HEK293T (cell line): ENCODE measurements at places on chromosomes 6 and 20.
A peak's percentile ranks its signal among the peaks of the same experiment; 100 is the strongest.

DNA sequence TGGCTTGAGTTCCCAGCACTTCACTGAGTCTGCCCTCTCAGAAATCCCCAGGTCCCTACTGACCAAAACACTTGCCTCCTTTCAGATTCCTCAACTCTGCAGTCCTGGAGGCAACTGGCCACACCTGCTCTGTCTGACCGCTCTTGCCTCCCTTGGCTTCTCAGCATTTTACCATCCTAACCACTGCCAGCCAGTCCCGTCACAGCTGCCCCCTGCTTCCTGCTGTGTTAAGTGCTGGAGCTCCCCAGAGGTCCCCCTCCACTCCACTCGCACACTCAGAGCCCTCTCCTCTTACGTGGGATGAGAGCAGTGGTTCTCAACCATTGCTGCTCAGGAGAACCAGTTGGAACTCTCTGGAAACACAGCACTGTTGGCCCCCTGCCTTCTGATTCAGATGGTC, 20.5 kb downstream of the ADAT2 start:
- no peak for DNase-seq

DNA sequence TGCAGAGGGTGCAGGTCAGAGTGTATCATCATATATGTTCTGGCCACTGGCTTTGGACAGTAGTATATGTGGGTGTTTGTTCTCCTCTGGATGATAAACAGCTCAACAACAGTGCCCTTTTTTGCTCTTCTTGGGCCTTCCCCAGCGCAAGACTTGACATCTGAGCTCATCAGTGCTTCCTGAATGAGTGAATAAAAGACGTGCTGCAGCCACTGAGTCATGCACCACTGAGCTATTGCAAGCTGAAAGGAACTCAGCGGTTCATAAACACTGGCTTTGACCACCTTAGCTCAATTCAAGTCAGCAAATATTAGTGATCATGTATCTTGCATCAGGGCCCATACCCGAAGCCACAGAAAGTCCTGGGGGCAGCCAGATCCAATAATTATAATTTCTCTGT, 105.3 kb upstream of the KCNG1 start:
- no peak for DNase-seq

DNA sequence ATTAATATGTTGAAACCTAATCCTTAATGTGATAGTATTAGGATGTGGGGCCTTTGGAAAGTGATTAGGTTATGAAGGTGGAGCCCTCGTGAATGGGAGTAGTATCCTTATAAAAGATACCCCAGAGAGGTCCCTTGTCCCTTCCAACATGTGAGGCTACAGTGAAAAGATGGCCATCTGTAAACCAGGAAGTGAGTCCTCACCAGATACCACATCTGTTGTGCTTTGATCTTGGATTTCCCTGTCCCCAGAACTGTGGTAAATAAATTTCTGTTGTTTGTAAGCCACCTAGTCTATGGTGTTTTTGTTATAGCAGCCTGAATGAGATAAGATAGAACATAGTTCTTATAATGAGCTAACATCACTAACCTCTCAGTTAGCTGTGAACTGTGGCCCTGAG, 16.6 kb upstream of the CALHM6 start:
- no peak for DNase-seq

GRCh38 chr6:144330017-144330987, 45.2 kb downstream of the UTRN start:
- DNase-seq = no peak

GRCh38 chr6:39421383-39422225, 99.1 kb upstream of the KCNK16 start:
- DNase-seq = no peak

- peak; percentile 68 for DNase-seq
These were observed 178.7 kb downstream of the TAF4 start for GRCh38 chr20:61886721-61887595.

DNA sequence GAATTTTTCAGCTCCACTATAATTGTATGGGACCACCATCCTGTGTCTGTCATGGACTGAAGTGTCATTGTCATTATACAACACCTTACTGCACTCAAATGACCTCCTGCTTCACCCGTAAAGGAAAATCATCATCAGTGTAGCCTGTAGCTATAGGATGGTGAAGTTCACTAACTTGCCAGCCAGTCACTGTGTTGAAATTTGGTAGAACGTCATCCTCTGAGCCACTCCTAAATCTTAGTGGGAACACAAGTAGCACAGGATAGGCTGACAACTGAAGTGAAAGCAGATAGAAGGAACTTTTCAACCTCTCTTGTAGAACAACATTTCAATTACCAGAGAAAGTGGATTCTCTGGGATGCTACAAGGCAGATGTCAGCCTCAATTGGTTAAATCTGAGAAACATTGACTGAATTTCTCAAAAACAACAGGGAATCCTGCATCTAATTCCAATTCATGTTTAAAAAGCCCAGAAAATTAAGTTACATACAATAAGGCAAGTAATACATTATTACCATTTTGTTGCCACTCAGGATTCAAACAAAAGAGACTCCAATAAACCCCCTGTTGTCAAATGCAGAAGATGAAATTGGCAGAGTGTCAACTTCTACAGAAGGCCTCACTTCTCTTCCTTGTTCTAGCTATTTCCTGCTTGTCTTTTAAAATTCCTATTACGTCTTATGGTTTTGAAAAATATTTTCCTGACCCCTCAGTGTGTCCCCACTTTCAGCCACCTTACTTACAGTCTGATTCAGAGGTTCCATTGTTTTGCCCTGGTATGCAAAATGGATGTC, 647.9 kb upstream of the AGPAT4 start:
- DNase-seq = no peak

GRCh38 chr6:12602951-12603672, 113.5 kb upstream of the PHACTR1 start:
- peak; percentile 30 for DNase-seq

- DNase-seq = no peak
These were observed 661 bp upstream of the PPP1R14C start for GRCh38 chr6:150142097-150142669.

- no peak for DNase-seq
These were observed 43.7 kb downstream of the TRMT11 start for GRCh38 chr6:126030045-126030444.

- no peak for DNase-seq
These were observed 734.4 kb downstream of the MAFB start for GRCh38 chr20:39954621-39955020.

GRCh38 chr20:23641936-23642751, 4.4 kb upstream of the CST3 start:
- DNase-seq = no peak

- DNase-seq = peak; percentile 28
These were observed 158.5 kb downstream of the SASH1 start for GRCh38 chr6:148501178-148501590.

DNA sequence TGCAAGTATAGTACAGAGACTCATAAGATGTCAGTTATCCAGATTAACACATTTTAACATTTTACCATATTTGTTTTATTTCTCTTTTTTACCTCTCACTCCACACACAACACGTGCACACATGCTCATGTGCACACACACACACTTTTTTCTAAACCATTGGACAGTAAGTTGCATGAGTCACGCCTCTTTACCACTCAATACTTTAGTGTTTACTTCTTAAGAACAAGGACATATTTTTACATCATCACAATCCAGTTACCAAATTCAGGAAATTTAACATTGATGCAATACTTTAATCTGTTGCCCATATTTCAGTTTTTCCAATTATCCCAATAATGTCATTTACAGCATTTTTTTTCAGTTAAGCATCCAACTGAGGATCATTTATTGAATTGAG, 109.0 kb downstream of the RIN2 start:
- DNase-seq = no peak

DNA sequence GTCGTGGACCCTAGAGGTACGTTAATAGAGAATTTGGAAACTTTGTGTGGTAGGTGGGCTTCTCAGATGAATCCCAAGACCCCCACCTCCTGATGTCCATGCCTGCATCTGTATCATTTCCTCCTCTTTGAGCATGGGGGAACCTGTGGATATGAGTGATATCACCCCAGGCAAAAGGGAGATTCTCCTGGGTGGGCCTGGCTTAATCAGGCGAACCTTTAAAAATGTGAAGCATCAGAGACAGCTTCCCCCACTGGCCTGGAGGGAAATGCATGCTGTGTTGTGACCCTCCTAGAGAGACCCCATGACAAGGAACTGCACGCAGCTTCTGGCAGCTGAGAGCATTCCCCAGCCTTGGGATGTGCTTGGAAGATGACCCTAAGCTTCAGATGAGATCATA, 180.9 kb downstream of the MBOAT1 start:
- DNase-seq = no peak

GRCh38 chr6:79610306-79611009, 20.7 kb upstream of the SH3BGRL2 start:
- no peak for DNase-seq

- no peak for DNase-seq
These were observed 105.8 kb upstream of the SPTLC3 start for GRCh38 chr20:12902992-12903391.

- no peak for DNase-seq
These were observed 44.5 kb downstream of the ADGRF1 start for GRCh38 chr6:46997646-46998045.

GRCh38 chr6:29608131-29608530, 23.2 kb downstream of the OR2H2 start:
- DNase-seq = no peak

DNA sequence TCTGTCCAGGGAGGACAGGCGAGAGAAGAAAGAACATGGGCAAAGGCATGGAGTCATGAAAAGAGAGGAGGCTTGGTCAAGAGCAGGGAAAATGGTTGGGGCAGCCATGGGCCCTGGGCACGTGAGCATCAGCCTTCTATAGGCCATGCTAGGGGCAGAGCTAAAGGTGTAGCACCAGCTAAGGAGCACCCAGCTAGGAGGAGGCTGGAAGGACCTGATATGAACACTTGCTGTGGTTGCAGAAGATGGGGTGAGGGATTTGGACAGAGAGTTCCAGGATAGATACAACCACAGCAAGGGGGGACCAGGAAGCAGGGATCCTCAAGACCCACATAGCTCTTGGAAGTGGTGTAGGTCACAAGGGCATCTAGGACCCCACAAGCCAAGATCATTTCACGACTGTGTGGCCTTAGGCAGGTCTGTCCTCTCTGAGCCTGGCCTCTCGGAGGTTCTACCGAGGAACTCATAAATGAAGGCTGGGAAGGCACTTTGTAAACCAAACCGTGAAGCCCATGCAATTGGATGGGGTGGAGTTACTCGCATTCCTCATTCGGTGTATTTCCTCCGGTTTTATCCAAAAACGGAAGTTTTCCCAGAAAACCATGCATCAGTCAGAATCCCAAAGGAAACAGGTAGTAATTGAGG, 74.0 kb upstream of the TOP1 start:
- DNase-seq = no peak

DNA sequence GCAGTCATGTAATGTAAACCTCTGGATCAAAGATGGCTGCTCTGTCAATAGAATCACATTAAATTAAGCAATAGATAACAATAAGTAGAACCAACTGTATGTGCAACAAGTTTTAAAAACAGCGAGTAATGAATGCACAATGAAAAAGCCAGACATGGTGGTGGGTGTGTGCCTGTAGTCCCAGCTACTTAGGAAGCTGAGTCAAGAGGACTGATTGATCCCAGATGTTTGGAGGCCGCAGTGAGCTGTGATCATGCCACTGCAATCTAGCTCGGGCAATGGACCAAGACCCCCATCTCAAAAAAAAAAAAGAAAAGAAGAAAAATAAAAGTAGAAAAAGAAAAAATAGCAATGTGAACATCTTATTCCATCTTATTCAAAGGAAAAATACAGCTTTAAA, 558.7 kb upstream of the MMS22L start:
- DNase-seq = no peak

DNA sequence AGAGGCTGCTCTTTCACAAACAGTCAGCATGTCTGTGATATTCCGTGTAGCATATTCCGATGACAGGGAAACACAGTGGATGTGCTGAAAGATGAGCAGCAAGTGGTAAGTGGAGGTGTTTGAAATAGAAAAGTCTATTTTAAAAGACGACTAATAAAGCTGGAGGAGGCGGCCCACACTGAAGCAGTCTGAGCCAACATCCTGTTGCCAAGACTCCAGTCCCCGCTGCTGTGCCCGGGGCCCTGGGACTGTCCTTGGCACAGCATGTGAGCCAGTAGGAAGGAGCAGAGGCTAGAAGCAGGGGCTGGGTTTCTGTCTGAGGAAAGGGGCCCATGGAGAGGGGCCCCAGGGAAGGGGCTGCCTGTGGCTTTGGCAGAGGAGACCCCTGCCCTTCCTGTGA, 351.5 kb upstream of the CHD6 start:
- DNase-seq = no peak

DNA sequence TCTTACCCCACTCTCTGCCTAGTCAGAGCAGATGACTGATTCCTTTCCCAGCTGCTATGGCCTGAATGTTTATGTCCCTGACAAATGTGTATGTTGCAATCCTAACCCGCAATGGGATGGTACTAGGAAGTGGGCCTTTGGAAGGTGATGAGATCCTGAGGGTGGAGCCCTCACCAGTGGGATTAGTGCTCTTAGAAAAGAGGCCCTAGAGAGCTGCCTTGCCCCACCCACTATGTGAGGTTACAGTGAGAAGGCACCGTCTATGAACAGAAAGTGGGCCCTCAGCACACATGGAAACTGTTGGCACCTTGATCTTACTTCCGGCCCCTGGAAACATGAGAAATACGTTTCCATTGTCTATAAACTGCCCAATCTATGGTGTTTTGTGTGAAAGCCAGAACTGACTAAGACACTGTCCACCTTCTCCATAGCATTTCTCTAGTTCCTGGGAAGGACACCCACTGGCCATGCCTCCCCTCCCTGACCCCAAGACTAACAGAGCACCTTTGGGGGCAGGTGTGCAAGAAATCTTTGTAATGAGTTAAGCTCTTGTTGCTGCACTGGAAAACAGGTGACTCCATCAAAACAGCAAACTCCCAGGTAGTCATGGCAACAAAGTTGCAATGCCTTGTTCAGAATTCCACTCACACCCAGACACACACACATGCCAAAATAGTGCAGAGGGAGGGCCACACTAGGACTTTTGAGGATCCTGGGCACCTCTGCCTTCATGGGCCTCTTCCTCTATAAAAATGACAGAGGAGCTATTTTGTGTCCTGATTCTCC, 16.2 kb downstream of the GABRR2 start:
- no peak for DNase-seq

- DNase-seq = peak; percentile 14
These were observed 82.4 kb downstream of the ZNF292 start for GRCh38 chr6:87237804-87238203.

DNA sequence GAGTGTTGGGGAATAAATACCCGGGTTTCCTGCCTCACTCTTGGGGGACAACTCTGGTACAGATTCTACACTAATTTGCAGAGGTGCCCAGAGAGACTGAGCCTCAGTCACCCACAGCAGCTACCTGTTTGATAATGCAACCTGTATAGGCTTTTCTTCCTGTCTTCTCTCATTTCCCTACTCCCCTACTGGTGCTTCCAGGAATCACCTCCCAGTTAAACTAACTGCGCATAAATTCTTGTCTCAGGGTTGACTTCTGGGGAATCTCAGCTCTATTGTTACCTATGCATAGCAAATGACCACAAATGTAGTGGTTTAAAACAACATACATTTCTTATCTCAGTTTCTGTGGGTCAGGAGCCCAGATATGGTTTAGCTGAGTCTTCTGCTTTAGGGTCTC, 11.3 kb downstream of the OCSTAMP start:
- no peak for DNase-seq
